ENCODE measurements at places on chromosomes 3 and 15.

DNA sequence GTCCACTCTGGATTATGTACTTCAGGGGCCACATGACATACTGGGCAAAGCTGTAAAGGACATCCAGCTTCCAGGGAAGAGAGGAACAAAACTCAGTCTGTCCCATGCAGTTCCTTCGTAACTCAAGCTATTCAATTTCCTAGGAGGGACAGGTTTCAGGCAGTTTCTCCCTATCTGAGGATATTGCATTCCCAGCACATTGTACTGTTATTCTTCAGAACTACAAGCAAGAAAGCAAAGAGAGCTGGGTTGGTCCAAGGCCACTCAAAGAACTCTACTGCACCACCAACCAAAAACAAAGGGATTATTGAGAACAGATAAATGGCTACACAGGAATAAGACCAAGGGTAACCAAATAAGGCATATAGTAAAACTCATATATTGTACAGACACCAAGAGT lies 117.6 kb upstream of the ARL6 start:
- no peak for DNase-seq

GRCh38 chr3:97917813-97918536 lies 54.3 kb downstream of the RIOX2 start:
- DNase-seq: no peak

- DNase-seq: no peak
Observed at GRCh38 chr3:100868096-100868495, 125.1 kb downstream of the ABI3BP start.

DNA sequence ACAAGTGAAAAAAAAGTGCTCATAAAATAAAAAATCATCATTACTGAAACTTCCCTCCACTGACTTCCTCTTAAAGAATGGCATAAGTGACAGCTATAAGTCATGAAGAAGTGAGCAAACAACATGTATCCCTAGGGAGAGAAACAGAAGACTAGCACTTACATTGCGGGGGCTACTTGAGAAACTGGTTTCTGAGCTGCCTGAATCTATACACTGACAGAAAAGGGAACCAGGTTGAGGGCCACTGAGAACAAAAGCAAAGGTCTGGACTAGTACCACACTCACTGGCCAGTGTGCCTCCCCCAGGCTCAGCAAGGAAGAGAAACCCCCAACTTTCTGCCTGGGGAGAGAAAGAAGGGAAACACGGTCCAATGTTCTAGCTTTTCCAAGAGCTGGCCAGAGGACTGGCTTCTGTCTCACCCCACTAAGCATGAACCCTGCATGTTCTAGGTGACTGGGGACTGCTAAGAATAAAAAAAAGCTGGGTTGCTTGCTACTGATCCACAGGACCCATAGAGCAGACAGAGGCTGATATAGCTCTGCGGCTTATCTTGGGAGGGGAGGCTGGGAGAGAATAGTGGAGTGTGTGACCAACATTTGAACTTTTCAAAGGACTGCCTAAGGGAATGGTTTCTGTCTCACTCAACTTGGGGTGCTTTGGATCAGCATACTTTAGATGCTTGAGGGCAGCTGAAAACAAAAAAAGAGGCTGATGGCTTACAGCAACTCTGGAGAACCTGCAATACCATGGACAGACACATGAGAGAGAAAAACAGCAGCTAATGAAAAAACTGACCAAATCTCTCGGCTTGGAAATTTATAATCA lies 8.1 kb downstream of the RAD18 start:
- DNase-seq: no peak

- no peak for DNase-seq
Observed at GRCh38 chr15:37204692-37205091, 104.3 kb upstream of the MEIS2 start.

- no peak for DNase-seq
Observed at GRCh38 chr15:71252044-71252739, 136.9 kb downstream of the THSD4 start.

DNA sequence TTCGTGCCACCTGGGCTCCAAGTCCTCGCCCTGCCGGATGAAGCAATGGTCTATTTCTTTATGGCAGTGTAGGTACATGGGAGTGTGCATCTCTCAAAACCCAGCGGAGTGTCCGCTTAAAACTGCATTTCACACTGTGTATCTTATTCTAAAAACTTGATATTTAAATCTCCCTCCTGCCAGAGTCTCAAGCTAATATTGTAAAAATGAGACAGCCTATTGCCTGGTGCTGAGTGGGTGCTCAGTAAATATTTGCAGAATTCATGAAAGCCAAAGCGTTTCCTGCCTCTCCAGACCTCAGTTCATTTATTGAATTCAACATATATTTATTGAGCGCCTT lies 330 bp upstream of the TBC1D2B start:
- DNase-seq: peak; percentile 40

- no peak for DNase-seq
Observed at GRCh38 chr3:139537361-139537760, 2.2 kb downstream of the RBP1 start.

GRCh38 chr3:42264399-42265058 lies 1.5 kb downstream of the CCK start:
- peak; percentile 6 for DNase-seq

GRCh38 chr3:43369404-43370292 lies 83.3 kb downstream of the SNRK start:
- no peak for DNase-seq

DNA sequence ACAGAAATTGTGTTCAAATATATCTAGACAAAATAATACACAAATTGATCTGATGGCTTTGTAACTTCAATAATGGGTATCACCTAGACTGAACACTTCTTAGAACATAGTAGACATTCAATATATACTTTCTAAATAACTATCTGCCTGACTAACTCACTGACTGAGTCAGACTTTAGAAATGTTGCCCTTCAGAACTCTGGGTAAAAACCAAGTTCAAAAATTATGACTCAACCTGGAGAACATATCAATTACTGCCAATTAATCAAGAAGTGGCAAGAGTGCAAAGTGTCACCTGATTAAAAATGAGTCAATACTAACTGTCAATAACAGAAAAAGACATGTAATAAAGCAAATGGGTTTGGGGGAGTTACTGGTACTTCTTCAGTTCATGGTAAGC lies 144.6 kb upstream of the TMCO5A start:
- no peak for DNase-seq

DNA sequence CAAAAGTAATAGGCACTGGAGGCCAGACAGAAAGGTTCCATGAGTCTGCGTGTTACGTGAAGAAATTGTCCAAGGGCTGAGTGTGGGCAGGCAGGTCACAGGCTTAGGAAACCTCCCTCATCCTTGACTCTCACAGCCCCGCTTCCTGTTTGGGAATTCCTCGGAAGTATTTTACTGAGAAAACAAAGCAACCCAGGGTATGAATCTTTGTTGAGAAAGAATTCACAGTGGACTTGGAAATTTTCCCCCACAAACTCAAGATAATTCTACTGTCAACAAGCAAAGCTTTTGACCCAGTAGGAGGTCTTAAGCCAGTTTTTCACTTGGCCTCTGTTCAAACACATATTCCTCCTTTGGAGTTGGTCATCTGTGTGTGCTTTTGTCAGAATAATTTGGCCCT lies 377.1 kb upstream of the TPM1 start:
- no peak for DNase-seq

DNA sequence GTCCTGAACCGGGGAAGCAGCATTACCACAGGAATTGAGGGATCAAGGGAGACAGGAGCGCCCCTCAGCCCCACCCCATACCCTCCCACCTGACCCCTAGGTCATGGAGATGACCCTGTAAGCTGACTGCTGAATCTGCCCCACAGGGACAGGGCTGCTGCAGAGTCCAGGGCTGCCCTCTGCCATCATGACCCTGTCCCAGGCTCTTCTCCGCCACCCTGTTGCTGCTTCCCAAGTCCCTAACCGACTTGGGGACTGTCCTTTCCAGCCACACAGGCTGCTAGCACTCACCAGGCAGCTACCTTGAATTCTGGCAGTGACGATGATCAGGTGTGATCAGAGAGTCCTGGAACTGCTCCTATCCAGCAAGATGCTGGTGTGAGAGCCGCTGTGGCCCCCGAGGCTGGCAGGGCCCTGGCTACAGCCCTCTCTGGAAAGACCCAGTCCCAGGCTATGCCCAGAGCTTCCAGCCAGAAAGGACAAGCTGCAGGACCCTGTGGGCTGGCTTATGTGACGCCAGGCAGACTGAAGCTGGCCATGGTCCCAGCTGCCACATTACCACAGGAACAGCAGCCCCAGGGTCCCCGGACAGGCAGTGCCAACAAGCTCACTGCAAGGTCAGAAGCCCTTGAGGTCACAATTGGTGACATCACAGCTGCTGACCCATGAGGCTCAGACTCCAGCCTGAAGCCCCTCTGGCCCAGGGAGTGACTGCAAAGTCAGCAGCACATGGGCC lies at the start of gene C3orf22:
TSS of gene C3orf22 (minus strand) at position 597 of the 736 bp plus-strand sequence. CDS start 5,542 bp downstream, outside the sequence.
- DNase-seq: no peak

GRCh38 chr3:124456506-124456905 lies 273.7 kb upstream of the UMPS start:
- no peak for DNase-seq

DNA sequence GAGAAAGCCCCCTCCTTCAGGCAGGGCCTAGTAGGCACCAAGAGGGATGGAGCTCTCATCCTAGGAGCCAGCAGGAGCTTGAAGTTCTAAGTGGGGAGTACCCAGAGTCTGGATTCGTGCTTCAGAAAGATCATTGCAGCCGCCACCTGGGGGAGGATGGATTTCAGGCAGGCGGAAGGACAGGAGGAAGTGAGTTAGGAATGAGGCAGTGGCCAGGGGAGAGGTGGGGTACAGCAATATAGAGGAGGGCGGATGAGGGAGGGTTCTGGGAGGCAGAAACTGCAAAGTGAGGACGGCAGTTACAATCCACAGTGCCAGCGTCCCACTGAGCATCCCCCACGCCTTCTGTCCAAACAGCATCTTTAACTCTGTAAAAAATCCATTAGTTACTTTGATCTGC lies 65.2 kb upstream of the LINGO1 start:
- no peak for DNase-seq
